Smooth muscle cell of the coronary artery (primary cell): ENCODE measurements at places on chromosomes 5 and 9. TPM values are rescaled to one million over a fixed set of nuclear protein-coding genes. Genes with fewer than 3 reads are reported as not detected.

Gene PAX5
- not detected in 2 replicates for total RNA-seq

Gene SAXO1
- under 0.01 and 0.08 TPM in 2 replicates for total RNA-seq

Gene RANBP17
- 2.7 and 6.2 TPM in 2 replicates for total RNA-seq

Gene ECPAS
- 56.9 and 81.3 TPM in 2 replicates for total RNA-seq

Gene HMMR
- total RNA-seq = 0.23 and 8.3 TPM in 2 replicates

Gene RPL37
- 3,319 and 4,681 TPM in 2 replicates for total RNA-seq

Gene CD72
- 0.30 and 3.5 TPM in 2 replicates for total RNA-seq

Gene KIF27
- 2.8 and 4.2 TPM in 2 replicates for total RNA-seq

Gene LIX1
- total RNA-seq = not detected in 2 replicates

Gene GPX3
- 15.8 and 54.4 TPM in 2 replicates for total RNA-seq

Gene BTNL8
- under 0.01 TPM in 1 of 2 replicates, not detected in the other for total RNA-seq

Gene C9orf50
- total RNA-seq = 0.08 TPM in 1 of 2 replicates, not detected in the other

Gene SPATA31C1
- not detected in 2 replicates for total RNA-seq

Gene GPR107
- total RNA-seq = 25.1 and 57.4 TPM in 2 replicates

Gene IL7R
- total RNA-seq = under 0.01 TPM in 1 of 2 replicates, not detected in the other

Gene TUSC1
- total RNA-seq = 1.9 and 8.5 TPM in 2 replicates

Gene HAVCR2
- 0.30 and 6.9 TPM in 2 replicates for total RNA-seq

Gene ELL2
- total RNA-seq = 18.0 and 38.6 TPM in 2 replicates

Gene OR13C5
- total RNA-seq = not detected in 2 replicates

Gene PTGDS
- 1.1 and 33.0 TPM in 2 replicates for total RNA-seq

Gene TAF1L
- not detected in 2 replicates for total RNA-seq

Gene MATR3
- 166 and 196 TPM in 2 replicates for total RNA-seq

Gene IL5
- total RNA-seq = not detected in 2 replicates

Gene GLRA1
- not detected in 2 replicates for total RNA-seq

Gene TMEM232
- total RNA-seq = 1.4 and 4.6 TPM in 2 replicates

Gene GABRB2
- under 0.01 TPM in 1 of 2 replicates, not detected in the other for total RNA-seq

Gene COL23A1
- under 0.01 and 0.08 TPM in 2 replicates for total RNA-seq

Gene SHC3
- 10.9 and 36.8 TPM in 2 replicates for total RNA-seq

Gene CMYA5
- total RNA-seq = 0.08 and 1.6 TPM in 2 replicates

Gene LECT2
- total RNA-seq = not detected in 2 replicates

Gene BBLN
- total RNA-seq = 3.7 and 26.9 TPM in 2 replicates

Gene CACFD1
- 8.0 and 9.6 TPM in 2 replicates for total RNA-seq

Gene MARVELD2
- total RNA-seq = 0.47 and 0.53 TPM in 2 replicates

Gene SYNPO
- total RNA-seq = 0.59 and 45.0 TPM in 2 replicates

Gene SAPCD2
- under 0.01 and 2.2 TPM in 2 replicates for total RNA-seq
